Suppressor macrophage (primary cell): ENCODE measurements at places on chromosomes 16 and 17.

DNA sequence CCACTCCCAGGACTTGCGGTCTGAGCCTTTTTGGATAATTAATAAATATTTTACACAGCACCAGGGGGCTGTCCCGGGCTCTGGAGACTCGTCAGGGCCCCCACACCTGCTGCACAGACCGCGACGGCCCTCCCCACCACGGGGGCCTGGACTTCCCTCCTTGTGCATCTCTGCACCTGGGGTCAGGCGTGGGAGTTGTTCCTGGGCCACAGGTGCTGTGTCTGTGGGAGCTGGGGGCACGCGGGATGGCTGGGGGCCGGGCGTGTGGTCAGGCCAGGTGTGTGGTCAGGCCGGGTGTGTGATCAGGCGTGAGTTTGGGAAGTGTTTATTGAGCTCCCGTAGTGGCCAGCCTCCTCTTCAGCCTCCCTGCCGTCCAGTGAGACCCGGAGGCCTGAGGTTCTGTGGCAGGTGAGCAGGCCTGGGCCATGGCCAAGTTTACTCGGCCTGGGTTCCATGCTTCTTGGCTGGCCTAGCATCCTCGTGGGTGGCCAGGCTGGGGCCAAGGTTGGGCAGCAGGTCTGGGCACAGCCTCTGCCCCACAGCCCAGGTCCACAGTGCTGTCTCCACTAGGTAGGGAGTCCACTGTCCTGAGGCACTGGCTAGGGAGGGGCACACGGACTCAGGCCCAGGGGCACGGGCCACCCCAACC, 1.9 kb upstream of the STUB1 start:
- no peak for DNase-seq

DNA sequence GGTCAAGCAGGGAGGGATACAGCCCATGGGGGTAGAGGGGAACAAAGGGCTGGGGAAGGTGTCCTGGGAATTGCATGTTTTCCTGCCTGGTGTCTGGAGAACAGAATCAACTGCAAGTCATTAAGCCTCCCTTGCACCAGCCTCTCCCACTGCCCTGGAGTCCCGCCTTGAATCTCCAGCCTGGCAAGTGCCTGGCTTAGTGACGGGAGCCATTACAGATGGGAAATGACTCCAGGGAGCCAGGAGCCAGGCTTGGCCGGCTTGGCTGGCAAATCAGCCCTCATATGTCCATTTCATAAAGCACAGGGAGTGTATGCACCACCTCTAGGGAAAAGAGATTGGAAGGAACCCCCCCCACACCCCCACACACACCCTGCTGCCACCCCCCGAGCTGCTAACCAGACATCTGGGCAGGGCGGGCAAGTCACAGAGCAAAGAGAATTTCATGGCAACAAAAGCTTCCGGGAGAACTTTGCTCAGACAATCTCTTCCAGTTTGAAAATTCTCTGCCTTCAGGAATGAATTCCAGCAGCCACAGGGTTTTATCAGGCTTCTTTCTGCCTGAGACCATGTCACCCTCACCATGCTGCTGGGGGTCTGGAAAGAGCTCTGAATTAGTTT, 127.7 kb downstream of the NTN1 start:
- DNase-seq = no peak

DNA sequence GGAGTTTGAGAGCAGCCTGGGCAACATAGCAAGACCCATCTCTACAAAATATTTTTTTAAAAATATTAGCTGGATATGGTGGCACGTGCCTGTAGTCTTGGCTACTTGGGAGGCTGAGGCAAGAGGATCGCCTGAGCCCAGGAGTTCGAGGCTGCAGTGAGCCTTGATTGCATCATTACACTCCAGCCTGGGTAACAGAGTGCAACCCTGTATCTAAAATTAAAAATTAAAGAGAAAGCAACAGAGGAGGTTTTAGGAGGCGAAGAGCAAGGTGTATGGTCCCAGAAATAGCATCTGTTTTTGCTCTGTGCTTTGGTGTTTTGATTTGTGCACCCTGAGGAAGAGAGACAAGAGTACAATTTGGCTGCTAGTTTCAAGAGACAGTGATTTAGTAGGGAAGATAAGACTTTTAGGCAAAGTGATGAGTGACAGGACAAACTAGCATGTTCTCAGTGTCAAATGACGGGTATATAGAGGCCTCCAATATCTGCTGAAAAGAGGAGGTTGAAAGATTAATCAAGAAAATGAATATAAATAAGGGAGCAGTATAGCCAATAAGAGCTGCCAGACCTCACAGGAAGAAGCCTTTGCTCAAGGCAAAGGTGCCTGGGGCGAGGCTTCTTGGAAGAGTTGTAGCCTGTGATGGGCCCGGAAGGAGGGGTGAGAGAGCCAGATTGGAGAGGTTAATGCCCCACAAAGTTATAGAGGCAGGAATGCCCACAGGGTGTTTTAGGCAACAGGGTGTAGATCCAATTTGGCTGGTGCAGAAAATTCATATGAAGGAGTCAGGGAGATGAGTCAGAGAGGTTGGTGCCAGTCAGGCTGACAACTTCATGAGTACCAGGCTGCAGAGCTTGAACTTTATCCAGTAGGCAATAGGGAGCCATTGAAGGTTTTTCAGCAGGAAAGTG, 11.4 kb downstream of the HLF start:
- no peak for DNase-seq

DNA sequence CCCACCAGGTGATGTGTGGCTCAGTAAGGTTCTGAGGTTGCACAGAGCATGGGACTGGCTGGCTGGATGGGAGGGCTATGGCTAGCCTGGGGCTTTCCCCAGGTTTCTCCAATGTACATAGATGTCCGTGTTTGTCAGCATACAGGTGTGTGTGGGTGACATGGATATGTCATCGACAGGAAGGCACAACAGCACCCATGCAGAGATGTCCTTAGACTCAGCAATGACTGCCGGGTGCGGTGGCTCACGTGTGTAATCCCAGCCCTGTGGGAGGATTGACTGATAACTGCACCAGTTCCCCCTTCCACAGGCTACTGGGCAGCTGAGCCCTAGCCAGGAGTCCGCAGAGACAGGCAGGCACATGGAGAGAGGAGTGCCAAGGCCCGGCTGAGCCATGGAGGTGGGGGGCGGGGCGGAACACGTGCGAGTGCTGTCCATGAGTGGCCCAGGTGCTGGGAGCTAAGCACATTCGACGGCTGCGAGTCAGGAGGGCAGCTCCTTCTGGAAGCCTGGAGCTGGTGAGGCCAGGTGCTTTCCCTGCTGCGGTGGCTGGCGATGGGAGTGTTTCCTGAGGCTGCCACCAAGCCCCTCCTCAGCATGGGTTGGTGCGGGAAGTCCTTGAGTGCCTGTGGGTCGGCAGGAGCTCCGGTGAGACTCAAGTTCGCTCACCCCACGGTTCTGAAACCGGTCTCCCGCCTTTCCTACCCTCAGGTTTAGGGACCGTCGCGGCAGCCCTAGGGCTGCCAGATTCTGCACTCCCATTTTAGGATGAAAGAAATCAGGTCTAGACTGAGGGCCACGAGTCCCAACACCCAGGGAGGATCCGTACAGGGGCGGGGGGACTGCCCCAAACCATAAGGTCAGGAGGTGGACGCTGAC, 858 bp upstream of the ASPSCR1 start:
- peak; percentile 36 for DNase-seq

- no peak for DNase-seq
These were observed 81.8 kb upstream of the RCVRN start for GRCh38 chr17:9986754-9987382.

- no peak for DNase-seq
These were observed 28.6 kb downstream of the TBC1D16 start for GRCh38 chr17:80006811-80007752.

DNA sequence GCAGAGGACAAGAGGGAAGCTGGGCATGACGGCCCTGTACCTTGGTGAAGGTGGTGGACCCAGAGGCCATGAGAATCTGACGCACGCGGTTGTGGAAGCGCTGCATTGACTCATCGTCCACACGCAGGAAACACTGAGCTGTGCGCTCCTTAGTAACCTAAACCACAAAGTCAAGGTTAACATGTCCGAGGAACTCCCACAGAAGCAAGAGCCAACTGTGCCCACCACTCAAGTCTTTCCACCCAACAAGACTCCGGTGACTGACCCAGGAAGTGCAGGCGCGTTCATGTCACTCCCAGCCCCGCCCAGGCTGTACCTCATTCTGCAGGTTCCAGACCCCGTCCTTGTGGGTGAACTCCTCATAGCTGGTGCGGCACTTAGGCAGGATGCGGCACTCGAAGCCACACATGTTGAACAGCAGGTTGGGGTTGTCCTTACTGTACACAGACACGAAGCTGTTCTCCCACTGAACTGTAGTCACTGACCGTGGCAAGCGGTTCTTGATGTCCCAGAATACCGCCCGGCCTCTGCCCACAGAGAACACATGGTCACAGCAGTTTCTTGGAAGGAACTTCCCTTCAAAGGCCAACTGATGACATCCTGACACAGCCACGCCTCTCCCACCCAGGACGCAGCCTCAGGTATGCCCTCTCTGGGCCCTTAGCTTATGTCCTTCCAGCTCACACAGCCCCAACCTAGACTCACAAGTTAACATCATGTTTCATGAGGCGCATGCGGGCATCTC, 11.5 kb downstream of the PRPF8 start:
- peak; percentile 26 for DNase-seq

DNA sequence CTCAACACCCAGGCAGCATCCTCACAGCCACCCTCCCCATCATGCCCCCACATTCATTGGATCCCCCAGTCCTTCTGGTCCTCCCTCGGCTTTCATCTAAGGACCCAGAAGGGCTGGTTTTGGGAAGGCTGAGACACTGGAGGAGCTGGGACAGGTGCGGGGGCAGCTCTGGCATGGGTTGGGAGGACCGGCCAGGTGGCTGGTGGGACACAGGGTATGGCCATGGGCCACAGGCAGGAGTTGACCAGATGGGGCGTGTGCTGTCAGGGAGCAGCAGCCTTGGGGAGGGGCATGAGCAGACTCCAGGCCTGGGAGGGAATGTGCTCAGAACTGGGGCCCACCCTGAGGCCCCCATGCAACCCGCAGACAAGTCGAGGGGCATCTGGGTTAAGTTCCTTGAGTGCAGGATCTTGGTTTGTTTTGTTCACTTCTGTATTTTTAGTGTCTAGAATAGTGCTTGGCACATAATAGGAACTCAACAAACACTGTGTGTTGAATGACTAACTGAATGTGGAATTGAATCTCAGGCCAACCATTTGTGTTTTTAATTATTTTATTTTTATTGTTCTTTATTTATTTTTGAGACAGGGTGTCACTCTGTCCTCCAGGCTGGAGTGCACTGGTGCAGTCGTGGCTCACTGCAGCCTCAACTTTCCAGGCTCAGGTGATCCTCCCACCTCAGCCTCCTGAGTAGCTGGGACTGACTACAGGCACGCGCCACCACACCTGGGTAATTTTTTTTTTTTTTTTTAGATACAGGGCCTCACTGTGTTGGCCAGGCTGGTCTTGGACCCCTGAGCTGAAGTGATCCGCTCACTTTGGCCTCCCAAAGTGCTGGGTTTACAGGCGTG, 5.6 kb downstream of the P2RX1 start:
- DNase-seq = no peak

- peak; percentile 36 for DNase-seq
These were observed 169.5 kb downstream of the AHSP start for GRCh38 chr16:31696968-31697743.

DNA sequence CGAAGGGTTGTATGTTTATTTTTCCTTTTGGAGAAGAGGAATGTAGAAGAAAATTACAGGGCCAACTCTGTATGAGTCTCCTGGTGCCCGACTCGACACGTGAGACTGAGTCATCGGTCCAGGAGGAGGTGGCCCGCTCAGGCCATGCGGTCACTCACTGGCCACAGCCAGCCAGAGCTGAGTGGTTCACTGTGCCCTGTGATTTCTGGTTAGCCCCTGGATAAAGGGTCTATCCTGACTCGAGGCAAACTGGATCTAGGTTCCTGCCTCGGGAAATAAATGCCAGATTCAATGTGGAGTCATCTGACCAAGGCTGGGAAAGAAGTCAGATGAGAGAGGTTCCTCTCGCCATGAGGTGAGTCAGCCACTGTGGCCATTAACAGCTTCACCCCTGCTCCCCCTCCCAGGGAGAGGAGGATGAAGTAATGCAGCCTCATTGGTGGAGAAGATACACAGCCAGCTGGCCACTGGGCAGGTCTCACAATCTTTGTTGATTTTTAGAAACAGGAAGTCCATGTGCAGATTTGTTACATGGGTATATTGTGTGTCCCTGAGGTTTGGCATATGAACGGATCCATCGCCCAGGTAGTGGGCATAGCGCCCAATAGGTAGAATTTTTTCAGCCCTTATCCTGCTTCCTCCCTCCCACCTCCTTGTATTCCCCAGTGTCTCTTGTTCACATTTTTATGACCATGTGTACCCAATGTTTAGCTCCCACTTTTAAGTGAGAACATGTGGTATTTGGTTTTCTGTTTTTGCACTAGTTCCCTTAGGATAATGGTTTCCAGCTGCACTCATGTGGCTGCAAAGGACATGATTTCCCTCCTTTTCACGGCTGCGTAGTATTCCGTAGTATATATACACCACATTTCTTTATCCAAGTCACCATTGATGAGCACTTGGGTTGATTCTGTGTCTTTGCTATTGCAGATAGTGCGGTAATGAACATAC, 21.7 kb upstream of the USP36 start:
- peak; percentile 96 for DNase-seq

- peak; percentile 93 for DNase-seq
These were observed 17.5 kb downstream of the ALOX15B start for GRCh38 chr17:8056232-8056975.

GRCh38 chr16:72677662-72678447, 370.1 kb downstream of the ZFHX3 start:
- no peak for DNase-seq

GRCh38 chr17:81306898-81307510, 11.9 kb upstream of the SLC38A10 start:
- DNase-seq = peak; percentile 27

- DNase-seq = peak; percentile 42
These were observed 47.5 kb downstream of the WNT3 start for GRCh38 chr17:46770818-46771560.

DNA sequence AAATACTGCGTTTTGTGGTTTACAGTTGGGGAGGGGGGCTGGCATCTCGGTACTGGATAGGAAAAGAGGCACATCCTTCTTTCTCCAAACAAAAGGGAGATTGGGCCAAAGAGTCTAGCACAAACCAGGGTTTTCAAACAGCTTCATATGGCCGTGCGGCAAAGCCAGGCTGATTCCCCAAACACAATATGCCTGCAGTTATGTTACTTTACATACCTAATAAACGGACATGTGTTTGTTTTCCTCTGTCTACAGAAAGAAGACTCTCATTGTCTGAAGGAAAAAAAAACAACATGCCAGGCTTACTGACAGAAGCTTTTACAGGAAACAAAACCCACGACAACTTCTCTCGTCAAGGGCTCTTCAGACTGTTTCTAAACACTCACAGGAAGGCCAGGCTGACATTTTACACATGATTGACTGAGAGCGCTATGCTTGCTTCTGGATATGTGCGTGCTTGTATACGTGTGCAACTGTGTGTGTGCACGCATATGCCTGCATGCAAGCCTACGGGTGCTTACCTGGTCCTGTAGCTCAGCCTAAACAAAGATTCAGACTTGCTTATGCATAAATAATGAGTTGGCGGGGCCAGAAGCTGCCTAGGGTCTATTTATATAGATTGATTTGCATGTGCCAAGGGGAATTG, 461.0 kb upstream of the C16orf82 start:
- no peak for DNase-seq

- no peak for DNase-seq
These were observed 19.8 kb downstream of the HOXB1 start for GRCh38 chr17:48510761-48511604.
